ENCODE measurements at places on chromosomes 7 and 10.

DNA sequence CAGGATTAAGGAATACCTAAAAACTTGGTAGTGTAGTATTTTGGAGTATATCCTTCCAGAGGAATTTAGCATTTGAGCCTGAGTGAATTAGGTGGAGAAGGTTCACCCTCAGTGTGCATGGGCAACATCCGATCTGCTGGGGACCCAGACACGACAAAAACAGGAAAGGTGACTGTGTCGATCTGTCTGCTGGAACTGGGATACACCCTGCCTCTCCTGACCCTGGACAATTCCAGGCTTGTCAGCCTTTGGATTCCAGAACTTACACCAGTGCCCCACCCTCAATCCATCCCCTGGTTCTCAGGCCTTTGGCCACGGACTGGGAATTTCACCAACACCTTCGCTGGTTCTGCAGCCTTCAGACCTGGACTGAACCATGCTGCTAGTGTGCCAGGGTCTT, 41.9 kb downstream of the PTPRE start:
- no peak for DNase-seq

DNA sequence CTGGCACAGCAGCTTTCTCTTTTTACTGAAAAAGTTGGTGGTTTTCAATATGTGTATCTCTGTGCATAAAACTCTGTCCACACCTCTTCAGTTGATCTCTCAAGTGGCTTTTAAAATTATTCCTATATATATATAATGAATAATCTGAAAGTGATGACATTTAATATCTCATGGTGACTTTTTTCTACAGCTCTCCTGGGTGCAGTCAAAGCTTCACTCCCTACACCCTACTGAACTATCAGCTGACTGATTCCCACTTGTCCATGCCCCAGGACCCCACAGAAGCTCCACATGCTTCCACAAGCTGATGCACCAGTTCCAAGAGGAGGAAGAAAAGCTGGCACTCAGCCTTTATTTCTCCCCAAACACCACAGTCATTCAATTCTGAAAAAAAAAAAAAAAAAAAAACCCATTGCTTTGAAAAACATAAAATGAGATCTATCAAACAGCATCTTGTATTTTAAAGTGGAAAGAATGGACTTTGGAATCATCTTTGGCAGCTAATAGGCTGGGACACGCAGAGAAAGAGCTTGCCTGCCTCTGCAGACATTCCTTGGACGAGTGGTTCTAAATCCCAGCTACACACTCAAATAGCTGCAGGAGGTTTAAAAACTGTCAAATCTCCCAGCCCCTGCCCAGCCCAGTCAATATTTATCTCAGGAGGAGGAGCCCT, 75.3 kb upstream of the GDF10 start:
- no peak for DNase-seq

DNA sequence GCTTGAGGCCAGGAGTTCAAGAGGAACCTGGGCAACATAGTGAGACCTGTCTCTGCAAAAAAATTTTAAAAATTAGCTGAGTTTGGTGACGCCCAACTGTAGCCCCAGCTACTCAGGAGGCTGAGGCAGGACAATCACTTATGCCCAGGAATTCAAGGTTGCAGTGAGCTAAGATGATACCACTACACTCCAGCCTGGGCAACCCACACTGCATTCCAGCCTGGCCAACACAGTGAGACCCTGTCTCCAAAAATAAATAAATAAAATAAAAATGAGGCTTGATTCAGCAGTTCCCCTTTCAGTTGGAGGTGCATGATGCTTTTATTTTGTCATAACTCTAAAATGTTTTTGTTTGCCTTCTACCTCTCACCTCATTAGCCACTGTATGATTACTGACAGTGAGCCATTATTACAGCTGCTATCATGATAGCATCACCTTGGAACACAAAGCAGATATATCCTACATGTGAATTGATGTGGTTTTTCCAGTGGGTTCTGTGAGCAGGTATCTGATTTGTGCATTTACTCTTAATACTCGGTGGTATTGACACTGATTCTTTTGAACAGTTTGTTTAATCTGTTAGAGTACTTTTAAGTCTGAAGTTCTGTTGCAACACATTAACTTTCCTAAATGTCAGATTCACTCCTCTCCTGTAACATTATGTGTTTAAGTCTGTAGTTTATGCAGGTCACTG, 49.1 kb downstream of the ARID5B start:
- DNase-seq = no peak

GRCh38 chr7:35848725-35849124, 47.9 kb downstream of the SEPTIN7 start:
- no peak for DNase-seq
